ENCODE measurements at places on chromosomes 1 and 21.
A peak's percentile ranks its signal among the peaks of the same experiment; 100 is the strongest.

- no peak for DNase-seq
These were observed 17.7 kb upstream of the TAL1 start for GRCh38 chr1:47249755-47250154.

GRCh38 chr1:69649383-69649990 is 81.8 kb downstream of the LRRC7 start:
- no peak for DNase-seq

- no peak for DNase-seq
These were observed 102.8 kb upstream of the COL11A1 start for GRCh38 chr1:103211073-103211472.

DNA sequence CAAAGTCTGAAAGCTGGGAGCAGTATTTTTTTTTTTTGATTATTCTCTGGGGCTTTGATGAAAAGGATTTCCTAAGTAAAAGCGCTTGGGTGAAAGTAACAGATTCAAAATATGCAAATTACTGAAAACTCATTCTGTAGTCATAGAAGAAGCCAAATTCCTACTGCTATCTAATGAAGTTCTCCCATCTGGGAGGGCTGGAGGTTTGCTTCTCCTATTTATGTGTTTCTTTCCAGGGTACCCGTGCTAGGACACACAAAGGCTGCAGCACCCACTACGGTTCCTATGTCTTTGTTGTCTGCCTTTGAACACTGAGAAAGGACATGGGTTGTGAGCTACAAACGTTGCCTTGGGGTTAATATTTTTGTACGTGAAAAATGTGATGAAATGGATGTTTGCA is 324.7 kb upstream of the KAZN start:
- DNase-seq, result no peak

- DNase-seq, result no peak
These were observed 21.0 kb upstream of the ARF1 start for GRCh38 chr1:228061411-228062084.

DNA sequence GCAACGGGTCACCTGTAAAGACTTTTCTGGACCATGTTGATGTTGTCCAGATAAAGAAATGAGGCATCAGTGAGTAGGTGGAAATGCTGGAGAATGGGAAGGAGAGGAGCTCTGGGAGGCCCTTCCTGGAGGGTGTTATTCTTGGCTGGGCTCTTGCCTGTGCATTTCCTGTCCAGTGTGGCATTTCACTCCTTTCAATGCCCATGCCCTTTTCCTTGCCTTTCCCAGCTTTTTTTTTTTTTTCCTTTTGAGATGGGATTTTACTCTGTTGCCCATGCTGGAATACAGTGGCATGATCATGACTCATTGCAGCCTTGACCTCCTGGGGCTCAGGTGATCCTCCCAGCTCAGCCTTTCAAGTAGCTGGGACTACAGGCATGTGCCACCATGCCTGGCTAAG is 11.8 kb downstream of the NOS1AP start:
- DNase-seq, result peak; percentile 57

GRCh38 chr1:30305061-30305460 is 418.3 kb downstream of the MATN1 start:
- no peak for DNase-seq

- DNase-seq, result no peak
These were observed 428.7 kb upstream of the LRRC7 start for GRCh38 chr1:69139007-69139406.

DNA sequence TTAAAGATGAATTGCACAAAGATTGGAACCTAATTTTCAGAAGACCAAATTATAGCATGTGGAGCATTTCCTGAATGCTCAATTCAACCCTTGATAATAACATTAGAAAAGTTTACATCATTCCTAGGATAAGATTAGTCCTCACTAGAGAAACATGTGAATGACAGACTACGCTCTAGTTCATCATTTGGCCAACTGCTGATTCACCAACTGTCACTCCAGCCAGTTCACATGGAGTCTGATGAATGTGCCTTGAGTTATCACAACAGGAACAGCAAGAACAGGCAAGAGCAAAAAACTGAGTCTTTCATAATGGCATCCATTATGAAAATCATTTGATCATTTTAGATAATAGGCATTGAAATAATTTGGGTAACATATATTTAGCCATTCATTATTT is 415.9 kb downstream of the PTPRC start:
- no peak for DNase-seq

DNA sequence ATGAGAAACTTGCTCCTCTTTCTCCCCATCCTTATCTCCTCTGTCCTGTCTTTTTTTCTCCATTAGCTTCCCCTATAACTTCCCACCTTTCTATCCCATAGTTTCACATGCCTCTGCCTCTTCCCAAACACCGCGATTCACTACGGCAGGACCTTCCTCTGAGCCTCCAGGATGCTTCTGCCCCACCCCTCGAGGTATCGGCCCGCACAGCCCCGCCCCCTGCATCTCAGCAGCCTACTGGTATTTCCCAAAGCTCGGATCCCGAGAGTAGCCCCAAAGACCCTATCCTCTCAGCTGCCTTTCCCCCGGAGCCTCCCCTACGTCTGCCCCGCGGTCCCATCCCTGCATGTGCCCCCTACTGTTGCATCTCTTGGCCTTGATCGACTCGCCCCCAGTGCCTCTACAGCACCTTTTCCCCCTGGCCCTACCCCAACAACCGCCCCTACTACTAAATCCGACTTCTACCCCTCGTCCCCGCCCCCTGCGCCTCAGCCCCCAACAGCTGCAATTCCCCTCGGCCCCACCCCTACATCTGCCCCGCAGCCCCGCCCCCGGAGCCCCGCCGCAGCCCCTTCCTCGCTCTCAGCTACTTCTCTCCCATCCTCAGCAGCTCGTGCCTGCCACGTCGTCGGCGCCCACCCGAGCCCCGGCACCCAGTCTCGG is 512 bp downstream of the PIAS3 start:
- peak; percentile 58 for DNase-seq

DNA sequence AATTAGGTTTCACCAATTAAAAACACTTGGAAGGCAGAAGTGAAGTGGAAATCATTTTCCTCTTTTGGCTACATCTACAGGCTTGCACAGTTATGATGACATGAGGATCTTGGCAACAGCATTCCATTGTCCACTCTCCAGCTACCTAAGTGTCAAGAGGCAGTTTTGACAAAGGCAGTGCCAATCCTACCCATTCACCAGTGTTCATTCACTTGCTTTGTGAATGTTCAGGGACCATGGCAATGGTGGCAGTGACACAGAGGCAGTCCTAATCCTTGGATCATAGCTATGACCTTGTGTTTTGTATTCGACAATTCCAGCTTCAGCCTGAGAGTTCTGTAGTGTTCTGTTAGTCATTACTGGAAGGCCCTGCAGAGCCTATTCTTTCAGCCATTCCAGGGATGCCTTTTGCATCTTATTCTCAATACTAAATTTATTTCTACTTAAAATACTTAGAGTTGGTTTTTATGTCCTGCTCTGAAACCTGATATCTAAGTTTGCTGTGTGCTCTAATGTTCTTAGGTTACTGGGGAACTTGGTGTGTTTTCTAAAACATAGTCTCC is 36.7 kb downstream of the CRB1 start:
- no peak for DNase-seq

- no peak for DNase-seq
These were observed 15.9 kb downstream of the ST7L start for GRCh38 chr1:112603012-112603411.

- DNase-seq, result no peak
These were observed 100.1 kb downstream of the MAN1A2 start for GRCh38 chr1:117467336-117467735.

GRCh38 chr1:150126811-150127210 is 22.9 kb upstream of the PLEKHO1 start:
- no peak for DNase-seq

GRCh38 chr1:108591466-108591865 is 31.6 kb downstream of the EEIG2 start:
- no peak for DNase-seq

GRCh38 chr1:205950280-205950679 is 7.0 kb upstream of the SLC26A9 start:
- peak; percentile 65 for DNase-seq

GRCh38 chr1:221543529-221544120 is 198.3 kb downstream of the DUSP10 start:
- DNase-seq, result peak; percentile 14

DNA sequence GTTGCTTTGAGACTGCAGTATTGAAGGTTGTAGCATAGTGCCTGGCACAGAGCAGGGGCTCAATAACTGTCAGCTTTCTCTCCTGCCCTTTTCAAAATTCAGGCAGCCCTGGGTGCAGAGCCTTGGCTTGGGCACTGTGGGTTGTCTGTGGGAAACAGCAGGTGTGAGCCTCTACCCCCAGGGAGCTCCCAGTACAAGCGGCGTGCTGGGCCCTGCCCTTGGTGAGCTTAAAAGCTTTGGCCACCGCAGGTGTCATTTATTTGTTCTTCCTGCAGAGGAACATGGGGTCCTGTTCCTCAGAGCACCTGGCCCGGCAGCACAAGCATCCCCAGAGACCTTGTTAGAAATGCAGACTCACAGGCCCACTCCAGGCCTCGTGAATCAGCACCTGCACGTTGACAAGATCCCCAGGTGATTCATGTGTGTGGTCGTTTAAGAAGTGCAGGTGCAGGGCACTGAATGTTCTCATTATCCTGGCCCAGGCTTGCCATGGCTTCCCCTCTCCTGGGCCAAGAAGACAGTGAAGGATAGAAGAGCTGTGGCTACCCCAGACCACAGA is 29.9 kb upstream of the IGSF21 start:
- no peak for DNase-seq

DNA sequence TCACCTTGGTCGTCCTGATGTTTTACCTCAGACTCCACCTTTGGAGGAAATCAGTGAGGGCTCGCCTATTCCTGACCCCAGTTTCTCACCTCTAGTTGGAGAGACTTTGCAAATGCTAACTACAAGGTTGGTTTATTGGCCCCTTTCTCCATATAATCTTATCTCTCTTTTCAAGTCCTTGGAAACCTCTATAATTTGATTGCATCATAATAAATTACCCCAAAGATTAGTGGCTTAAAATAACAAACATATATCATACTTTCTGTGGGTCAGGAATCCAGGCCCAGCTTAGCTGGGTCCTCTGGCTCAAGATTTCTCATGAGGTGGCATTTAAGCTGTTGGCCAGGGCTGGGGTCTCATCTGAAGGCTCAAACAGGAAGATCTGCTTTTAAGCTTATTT is 12.1 kb upstream of the PSMD4 start:
- DNase-seq, result no peak

DNA sequence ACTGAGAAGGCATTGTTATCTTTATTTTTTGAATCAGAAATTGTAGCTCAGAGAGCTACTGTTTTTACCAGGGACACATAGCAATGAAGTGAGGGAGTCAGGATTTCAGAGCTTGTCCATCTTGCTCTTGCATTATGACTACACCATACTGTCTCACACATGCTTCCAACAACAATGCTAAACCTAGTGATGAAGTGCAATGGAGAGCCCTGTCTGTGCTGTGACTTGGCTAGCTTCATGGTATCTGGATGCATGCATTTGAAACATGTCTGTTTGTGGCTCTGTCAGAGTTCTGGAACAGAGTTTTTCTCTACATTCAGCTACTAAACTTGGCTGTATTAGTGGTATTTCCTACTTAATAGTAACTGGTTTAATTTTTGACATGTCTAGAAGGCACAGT is 7.0 kb downstream of the PLPPR4 start:
- no peak for DNase-seq

DNA sequence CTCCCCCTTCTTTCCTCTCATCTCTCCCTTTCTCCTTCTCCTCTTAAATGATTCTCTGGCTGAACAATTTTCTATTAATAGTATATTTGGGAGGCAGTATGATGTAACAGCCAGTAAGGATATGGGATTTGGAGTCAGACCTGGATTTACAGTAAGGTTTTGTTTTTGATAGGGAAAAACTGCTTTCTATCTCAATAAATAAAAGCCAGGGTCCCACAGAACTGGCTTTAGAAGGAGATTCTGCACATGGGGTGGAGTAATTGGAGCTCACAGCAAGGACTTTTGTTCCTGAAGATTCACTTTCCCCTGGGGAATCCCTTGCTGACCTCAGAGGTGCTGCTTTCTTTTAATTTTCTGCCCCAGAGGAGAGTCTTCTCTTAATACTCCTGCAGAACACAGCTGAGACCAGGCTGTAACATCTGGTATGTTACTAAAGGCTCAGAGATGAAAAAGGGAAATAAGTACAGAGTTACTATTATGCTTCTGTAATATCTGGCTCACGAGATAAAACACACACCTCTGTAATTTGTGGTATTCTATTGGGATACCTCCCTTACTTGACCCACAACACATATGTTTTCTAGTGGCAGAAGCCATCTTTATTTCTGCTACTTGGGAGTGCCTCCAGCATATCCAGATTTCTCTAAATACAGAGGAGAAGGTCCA is 13.4 kb downstream of the EPB41 start:
- DNase-seq, result no peak

DNA sequence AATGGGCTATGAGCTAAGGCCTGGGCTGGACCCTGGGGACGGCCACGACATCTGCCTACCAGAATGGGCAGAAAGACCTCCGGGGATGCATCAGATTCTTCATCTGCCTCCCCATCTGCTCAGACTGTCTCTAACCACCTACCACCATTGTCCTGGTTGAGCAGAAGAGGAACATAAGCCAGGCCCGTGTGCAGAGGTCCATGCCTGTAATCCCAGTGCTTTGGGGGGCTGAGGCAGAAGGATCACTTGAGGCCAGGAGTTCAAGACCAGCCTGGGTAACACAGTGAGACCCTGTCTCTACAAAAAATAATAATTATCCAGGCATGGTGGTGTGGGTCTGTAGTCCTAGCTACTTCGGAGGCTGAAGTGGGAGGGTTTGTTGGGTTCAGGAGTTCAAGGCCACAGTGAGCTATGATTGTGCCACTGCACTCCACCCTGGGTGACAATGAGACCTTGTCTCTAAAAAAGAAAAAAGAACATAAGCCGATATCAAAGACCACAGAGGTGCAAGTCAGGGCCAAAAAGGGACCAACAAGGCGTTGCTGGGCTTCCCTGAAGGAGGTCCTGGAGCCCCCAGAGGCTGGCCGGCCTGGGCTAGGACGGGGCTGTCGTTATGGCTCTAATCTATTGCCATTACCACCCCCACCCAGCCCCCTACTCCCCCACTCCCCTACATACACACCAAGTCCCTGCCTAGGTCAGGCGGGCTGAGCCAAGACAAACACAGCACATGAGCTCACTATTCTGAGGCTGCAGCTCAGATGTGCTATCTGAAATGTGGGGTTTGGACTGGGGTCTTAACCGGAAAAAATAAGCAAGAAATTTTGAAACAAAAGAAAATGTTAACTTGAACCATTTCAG is 239.2 kb upstream of the RAB4A start:
- DNase-seq, result no peak

DNA sequence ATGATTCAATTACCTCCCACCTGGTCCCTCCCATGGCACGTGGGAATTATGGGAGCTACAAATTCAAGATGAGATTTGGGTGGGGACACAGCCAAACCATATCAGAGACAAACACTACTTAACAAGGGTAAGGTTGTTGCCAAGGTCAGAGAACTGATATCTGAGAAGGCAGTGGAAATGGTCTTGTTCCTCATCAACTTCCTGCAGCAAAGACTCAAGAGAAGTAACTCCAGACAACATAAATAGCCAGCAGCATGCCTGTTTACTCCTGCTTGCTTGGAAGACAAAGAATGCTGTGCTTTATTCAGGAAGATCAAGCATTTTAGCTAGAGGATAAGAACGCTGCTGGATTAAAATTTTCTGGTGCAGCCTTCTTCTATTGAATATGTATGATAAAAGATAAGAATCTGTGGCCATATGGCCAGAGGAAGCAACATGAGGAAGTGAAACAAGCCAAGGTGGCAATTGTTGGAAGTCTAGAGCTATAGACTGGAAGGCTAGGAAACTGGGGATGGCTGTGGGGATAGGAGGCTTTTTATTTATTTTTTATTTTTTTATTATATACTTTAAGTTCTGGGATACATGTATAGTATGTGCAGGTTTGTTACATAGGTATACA is 36.4 kb downstream of the DDAH1 start:
- no peak for DNase-seq

All from Daoy (cell line).